ENCODE measurements at places on chromosomes 11 and 22.

DNA sequence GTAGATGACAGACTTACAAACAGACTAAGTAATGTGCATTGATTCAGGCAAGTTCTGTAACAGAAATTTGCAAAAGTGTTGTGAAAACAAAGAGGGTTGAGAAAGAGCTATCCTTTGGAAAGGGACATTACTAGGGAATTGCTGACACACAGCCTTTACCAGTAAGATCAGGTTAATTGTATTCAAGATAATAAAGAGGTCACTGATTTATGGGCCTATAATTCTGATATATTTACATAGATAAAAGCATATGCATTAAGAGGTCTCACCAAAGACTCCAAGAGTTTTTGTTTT, 138.7 kb downstream of the MAML2 start:
- DNase-seq = no peak

DNA sequence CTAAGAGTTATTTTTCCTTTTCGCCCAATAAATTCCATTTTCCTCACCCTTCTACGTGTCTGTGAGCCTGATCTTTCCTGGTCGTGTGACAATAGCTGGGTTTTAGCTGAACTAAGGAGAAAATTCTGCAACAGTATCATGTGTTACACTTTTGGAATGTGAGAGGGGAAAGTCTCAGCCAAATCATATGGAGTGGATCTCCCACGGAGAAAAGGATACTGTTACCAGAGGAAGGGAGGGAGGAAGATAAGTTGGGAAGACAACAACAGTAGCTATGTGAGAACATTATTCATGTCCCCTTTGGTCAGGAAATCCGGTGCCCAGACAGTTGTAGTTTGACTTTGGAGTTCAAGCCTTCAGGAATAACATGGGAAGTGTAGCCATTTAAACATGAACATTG, 584.0 kb upstream of the RAG2 start:
- no peak for DNase-seq

DNA sequence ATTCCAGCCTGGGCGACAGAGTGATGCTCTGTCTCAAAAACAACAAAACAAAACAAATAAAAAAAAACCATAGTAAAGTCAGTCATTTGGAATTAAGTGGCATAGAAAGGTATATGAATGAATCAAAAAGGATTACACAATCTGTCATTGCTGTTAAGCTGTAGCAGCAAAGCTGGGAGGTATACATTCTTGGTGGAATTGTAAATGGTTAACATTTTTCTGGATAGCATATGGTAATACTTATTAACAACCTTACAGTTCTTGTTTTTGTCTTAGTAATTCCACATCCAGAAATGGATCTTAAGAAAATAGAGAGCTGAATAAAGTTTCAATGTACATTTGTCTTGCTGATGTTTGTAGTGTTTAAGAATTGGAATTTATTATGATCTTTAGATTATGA, 30.0 kb downstream of the DDX10 start:
- no peak for DNase-seq

GRCh38 chr22:48807155-48807554, 1020.5 kb downstream of the BRD1 start:
- no peak for DNase-seq

- no peak for DNase-seq
Measured at GRCh38 chr11:376531-377173, 7.4 kb downstream of the B4GALNT4 start.

- no peak for DNase-seq
Measured at GRCh38 chr11:132626446-132626845, 905.9 kb downstream of the OPCML start.

- DNase-seq = no peak
Measured at GRCh38 chr22:35462498-35463230, 62.7 kb downstream of the MCM5 start.

DNA sequence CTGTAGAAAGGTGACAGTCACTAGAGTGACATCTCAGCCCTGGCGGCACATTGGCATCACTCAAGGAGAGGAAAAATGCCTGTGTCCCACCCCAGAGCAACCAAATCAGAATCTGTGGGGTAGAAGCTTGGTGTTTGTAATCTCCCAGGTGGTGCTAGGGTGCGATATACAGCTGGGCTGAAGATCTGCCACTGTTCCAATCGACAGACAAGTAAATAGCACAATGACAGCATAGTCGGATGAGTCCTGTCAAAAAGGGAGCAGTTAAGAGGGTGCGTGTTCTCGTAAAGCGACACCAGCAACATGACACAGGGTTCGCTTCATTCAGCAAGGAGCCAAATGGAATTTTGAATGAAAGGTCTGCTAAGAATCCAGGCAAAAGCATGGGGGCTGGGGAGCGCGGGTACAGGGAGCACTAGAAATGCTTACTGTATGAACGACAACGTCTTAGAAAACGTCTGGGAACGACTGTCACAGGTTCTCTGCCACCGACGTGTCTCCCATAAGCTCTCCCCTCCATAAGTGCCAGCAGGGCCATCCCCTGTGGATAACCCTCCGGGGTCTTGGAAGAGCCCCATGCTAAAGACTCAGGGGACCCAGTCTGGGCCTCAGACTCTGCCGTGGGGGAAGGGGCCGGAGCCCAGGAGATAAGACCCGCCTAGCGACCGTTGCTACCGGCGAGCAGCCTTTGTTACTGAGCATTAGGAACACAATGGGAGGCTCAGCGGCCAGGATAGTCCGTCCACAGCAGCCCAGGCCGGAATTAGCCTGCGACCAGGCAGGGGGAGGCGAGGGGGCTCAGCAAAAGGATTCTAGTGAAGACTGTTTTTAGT, 20.8 kb downstream of the ADA2 start:
- no peak for DNase-seq

GRCh38 chr22:25494774-25495173, 69.7 kb upstream of the GRK3 start:
- no peak for DNase-seq

DNA sequence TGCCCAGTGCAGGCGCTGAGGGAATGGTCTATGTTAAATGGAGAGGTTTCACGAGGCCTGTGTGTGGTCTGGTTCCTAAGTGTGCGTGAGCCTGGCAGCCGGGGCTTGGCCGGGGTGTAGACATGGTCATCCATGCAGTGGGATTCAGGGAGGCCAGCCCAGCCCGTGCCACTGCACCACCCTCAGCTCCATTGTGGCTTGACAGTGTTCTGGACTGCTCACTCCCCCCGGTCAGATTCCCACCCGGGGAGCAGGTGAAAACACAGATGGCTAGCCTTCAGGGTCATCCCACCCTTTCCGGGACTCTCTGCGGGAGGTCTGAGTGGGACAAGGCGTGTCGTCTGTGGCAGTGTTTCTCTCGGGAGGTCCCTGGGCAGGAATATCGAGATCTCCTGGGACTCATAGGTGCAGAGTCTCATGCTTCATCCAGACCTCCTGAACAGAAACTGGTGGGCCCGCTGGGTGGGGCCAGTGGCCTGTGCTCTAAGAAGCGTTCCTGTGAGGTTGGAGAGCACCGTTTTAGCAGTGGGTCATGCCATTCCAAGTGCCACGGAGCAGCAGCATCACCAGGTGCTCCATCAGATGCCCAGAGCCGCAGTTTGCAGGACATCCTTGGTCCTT, 52.3 kb downstream of the ST14 start:
- peak; percentile 59 for DNase-seq

DNA sequence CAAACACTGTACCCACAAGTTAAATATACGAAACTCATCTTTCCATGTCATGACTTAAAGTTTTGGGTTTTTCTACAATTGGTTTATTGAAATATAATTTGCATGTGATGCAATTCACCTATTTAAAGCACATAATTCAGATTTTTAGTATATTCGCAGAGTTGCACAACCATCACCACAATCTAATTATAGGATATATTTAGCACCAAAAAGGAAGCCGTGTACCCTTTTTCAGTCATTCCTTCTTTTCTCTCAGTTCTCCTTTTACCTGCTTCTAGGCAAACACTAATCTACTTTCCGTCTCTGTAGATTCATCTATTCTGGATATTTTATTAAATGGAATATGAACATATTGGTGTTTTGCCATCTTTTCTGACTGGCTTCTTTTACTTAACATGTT, 1458.1 kb upstream of the TENM4 start:
- DNase-seq = no peak

- no peak for DNase-seq
Measured at GRCh38 chr11:77127920-77128691, at the start of gene MYO7A. Gene MYO7A, plus strand, starts transcription at chr11:77128246. Its CDS starts 2,389 bp downstream, at chr11:77130635.

DNA sequence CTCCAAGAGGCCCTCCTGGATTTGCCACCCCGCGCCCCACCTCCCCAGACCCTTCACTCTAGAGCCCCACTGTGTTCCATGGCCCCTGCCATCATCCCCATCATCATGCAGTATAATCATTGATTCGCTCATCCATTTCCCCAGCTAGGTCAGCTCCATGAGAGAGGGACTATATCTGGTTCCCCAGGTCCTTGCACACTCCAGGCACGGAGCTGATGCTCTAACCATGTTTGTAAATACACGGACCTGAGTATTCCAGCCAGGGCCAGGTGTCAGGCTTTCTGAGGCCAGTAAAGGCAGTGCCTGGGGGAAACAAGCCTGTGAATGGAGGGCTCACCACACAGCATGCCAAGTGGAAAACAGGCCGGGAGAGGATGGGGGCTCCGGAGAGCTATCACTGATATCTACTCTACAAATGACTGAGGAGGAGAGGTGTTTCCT, 27.1 kb upstream of the OAF start:
- DNase-seq = no peak

DNA sequence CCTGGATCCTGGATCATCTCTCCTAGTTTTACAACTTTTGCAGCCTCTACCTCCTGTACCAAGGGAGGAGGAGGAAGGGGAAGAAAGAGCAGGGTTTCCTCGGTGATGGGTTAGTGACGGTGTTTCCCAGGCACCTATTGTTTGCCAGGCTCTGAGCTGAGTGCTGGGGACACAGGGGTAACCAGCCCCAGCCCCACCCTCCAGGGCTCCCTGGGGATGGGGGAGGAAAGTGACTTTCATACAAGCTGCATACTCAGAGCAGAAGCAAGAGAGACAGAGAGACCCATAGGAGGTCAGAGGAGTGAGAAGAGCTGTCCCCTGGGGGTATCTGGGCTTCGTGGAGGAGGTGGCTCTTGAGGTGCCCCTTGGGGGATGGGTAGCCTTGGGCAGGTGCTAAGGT, 89.4 kb upstream of the THY1 start:
- no peak for DNase-seq

- no peak for DNase-seq
Measured at GRCh38 chr11:108027057-108027456, 18.4 kb downstream of the CUL5 start.

DNA sequence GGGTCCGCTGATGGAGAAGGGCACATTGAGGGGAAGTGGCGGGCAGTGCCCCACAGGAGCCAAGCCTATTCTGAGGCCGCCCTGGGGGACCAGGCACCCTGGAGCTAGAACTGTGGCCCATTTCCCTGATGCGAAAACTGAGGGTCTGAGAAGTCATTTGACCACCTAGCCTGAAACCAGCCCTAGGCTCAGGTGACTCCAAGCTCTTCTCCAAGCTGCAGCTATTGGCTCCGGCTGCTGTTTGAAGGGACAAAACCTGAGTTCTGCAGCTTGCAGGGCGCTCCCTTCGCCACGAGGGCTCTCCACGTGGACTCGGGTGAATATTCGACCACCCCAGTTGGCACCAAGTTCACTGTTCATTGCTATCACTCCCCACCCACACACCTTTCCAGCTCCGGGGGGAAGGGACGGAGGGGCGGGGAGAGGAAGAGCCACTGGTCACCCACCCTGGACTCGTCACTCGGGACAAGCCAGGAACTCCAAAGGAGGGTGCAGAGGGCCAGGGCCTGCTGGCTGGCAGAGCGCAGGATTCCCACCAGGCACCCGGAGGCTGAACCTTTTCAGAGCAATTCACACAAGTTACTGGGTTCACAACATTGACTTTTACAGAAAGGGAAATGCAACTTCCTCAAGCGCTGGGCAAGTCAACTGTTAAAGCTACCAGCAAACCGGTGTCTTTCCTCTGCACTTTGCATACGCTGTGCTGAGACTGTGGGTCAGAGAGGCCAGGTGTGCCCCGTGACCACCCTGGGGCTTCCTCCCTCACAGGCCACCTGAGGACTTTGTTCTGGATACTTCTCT, 1.1 kb upstream of the RAC2 start:
- peak; percentile 68 for DNase-seq

DNA sequence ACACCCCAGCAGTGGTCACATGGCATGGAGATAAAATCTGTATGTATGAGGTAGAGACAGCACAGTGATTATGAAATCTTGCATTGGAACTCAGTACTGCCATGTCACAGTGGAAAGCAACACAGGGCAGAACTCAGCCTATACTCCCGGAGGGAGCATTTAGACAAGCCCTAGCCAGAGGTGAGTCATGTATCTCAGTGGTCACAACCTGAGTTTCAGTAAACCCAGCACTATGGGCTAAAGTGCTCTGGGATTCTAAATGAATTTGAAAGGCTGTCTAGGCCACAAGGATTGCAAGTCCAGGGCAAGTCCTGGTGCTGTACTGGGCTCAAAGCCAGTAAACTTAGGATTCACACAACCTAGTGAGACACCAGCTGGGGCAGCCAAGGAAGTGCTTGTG, 1717.1 kb upstream of the RAG2 start:
- no peak for DNase-seq

DNA sequence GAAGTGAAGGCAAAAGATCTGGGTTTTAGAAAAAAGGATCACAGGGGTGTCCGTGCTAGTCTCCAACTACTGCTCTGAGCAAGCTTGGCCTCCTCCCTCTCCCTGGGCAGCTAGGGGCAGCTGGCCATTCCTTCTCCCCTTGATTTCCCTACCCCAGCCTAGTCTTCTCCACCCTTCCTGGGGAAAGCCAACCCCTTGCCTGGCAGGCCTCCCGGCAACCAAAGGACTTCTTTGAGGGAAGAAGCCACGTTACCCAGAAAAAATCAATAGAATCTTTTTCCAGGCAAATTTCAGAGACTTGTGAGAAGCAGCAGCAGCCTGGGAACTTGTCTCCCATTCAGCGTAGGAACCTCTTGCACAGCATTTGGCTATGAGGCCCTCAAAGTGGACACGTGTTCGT, 91.5 kb downstream of the MIAT start:
- DNase-seq = no peak

- peak; percentile 91 for DNase-seq
Measured at GRCh38 chr11:64251016-64251752, at the start of gene PLCB3. Gene PLCB3, plus strand, starts transcription at chr11:64251530. Its CDS starts 120 bp downstream, at chr11:64251650.

DNA sequence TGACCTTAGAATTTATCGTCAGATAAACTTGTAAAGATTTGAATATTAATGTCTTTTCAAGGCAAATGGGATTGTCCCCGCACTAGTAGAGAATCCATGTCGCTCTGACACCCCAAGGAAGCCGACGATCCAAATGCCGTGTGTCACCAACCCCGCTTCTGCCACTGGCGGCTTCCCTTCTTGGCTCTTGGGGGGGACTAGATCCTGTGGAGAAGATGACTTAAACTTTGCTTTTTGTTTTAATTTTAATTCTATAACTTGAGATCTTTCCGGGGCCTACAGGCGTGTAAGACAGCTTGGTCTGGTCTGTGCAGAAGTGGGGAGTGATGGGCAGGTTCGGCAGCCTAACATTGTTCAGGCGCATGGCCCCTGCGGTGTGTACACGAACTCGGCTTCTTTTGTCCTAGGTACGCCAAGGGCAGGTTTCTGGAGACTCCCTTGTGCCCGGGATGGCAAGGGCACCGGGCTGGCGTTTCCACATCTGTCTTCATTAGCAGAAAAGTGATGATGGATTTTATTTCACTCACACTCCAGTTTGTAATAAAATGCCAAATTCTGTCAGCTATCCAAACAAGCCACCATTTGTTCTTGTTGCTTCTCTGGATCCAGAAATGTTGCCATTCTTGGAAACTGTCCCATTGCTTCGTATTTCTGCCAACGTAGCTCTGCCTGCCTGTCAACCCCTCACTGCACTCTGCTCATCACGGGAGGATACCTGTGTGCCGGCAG, 6.7 kb downstream of the YDJC start:
- DNase-seq = no peak

Data from activated effector memory CD4-positive, alpha-beta T cell treated with anti-CD3 and anti-CD28 coated beads, Interleukin-2, amount 50 U/mL, for 16 hours (primary cell).